ENCODE measurements at places on chromosomes 11 and 22. TPM values are rescaled to one million over a fixed set of nuclear protein-coding genes. Genes with fewer than 3 reads are reported as not detected.

The RHOG gene
- 77.2 TPM for total RNA-seq

The DUSP8 gene
- total RNA-seq: 28.2 TPM

The LRRC75B gene
- 15.7 TPM for total RNA-seq

The PDE3B gene
- total RNA-seq: 47.0 TPM

The SLC22A12 gene
- total RNA-seq: not detected

The PATE4 gene
- total RNA-seq: not detected

The C22orf42 gene
- total RNA-seq: not detected

The SMTNL1 gene
- not detected for total RNA-seq

The POU2AF1 gene
- 5.4 TPM for total RNA-seq

The OR52A1 gene
- not detected for total RNA-seq

The DESI1 gene
- total RNA-seq: 26.3 TPM

The CECR2 gene
- total RNA-seq: 0.29 TPM

The RBMXL2 gene
- total RNA-seq: 0.20 TPM

The ALDH3B1 gene
- total RNA-seq: 18.9 TPM

The DGAT2 gene
- total RNA-seq: 3.4 TPM

The RPS19BP1 gene
- total RNA-seq: 61.2 TPM

The CASP12 gene
- total RNA-seq: not detected

The KRTAP5-7 gene
- not detected for total RNA-seq

The DEUP1 gene
- total RNA-seq: not detected

The CFAP300 gene
- 2.0 TPM for total RNA-seq

The TH gene
- not detected for total RNA-seq

The RAC2 gene
- 16.4 TPM for total RNA-seq

The CRYBB2 gene
- total RNA-seq: 0.84 TPM

The FAM227A gene
- 1.5 TPM for total RNA-seq

The ST14 gene
- total RNA-seq: 622 TPM

The SYT12 gene
- not detected for total RNA-seq

The LBHD1 gene
- 10.6 TPM for total RNA-seq

The USP2 gene
- total RNA-seq: 84.3 TPM

The GAB2 gene
- 21.5 TPM for total RNA-seq

The RFPL1 gene
- total RNA-seq: not detected

The SAMM50 gene
- total RNA-seq: 37.7 TPM

The ZNF214 gene
- 4.0 TPM for total RNA-seq

The TAGLN gene
- 593 TPM for total RNA-seq

The MCAT gene
- total RNA-seq: 18.8 TPM

The KCNJ11 gene
- 1.2 TPM for total RNA-seq

The NCR3LG1 gene
- 16.7 TPM for total RNA-seq

The SPON1 gene
- total RNA-seq: 43.6 TPM

The OR51E2 gene
- 0.46 TPM for total RNA-seq

The LYVE1 gene
- 137 TPM for total RNA-seq

The BIK gene
- 20.6 TPM for total RNA-seq

The POLD4 gene
- total RNA-seq: 266 TPM

The SCGB1D2 gene
- not detected for total RNA-seq

The FOLR1 gene
- total RNA-seq: not detected

The KRTAP5-8 gene
- total RNA-seq: 1.1 TPM

Measured in mucosa of descending colon (tissue), 3 donors.